Fibroblast of skin of left biceps (primary cell): ENCODE measurements at places on chromosomes 2 and 18.

DNA sequence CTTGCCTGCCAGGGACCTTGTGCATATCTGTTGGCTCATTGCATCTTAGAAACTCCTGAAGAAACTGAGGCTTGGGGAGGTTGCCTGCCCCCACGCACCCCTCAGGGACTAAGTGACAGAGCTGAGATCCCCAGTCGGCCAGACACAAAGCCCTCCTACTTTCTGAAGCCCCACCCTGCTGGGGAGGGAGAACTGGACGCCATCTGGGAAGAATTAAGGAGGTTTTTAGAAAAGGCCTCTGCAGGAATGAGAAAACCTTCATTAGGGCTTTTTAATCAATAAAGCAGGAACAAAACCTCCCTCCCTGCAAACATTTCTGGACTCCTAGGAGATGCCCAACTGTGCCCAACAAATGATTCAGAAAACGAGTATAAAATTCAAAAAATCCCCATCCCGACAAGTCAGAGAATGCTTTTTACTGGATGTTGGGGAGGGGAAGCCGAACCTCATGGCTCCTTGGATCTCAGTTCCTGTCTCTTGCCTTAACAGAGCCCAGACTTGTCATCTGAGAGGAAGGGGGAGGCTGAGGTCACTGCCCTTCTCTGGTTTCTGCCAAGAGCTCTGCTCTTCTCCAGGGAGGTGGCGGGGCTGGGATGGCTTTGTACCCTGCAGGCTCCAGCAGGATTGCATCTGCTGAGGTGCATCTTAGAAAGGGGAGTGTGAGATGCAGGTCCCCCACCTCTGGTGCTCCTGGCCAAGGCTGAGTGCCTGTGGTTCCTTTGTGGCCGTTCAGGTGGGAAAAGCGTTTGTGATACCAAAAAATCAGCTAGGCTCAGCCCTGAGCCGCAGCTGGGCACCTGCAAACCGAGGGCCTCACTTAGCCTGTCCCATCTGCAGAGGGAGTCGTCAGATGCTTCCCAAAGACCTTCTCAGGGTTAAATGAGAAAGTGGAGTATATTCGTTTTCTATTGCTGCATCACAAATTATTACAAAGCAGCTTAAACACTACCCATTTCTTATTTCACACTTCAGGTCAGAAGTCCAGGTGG lies 142.4 kb downstream of the ZFP36L2 start:
- DNase-seq = peak; percentile 58

GRCh38 chr2:18795906-18796305 lies 206.5 kb upstream of the NT5C1B start:
- DNase-seq = peak; percentile 29

DNA sequence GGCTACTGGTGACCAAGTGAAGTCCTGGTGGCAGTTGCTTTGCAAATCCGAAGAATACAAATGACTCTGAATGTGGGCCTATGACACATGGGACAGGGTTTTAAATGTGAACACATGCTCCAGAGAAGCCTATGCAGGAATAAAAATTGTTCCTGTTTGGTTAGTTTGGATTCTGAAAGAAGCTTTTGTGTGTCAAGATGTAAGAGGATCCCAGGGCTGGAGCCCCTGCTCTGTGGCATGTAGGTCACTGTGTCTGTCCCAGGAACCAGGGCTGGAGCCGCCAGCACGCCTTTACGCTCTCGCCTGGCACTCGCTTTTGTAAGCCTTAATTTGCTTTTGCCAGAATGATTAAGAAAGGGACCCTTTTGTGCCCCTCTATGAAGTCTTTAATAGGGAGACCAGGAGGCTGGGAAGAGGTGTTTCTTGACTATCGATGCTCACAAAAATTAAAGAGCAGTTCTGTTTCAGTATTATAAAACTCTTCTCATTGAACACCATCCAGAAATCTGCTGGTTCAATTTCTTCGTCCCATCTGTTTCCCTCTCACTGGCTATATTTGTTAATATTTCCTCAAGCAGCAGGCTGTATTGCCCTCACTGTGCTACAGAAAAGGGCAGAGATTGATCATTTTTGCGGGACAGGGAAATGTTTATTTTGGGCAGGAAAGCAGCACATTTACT lies 532.7 kb upstream of the POU3F3 start:
- no peak for DNase-seq

DNA sequence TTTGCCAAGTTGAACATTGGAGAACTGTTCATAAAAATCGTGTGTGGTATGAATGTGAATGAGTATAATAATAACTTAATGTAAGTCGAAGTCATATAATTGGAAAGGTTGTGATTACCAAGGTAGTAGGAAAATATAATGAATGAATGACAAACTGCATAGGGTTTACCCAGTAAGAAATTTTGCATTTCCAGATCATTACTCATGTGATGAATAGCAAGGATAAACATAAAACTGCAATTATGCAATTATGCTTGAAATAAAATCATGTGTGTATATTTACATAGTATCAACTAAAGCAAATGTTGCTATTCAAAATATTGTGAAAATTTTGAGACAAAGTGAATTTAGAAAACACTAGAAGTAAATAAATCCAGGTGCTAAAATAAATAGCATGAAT lies 1108.7 kb upstream of the TMEFF2 start:
- no peak for DNase-seq

- DNase-seq = peak; percentile 91
Observed at GRCh38 chr2:121480826-121481225, 49.9 kb upstream of the RNU4ATAC start.

- DNase-seq = no peak
Observed at GRCh38 chr2:142857256-142858164, 20.0 kb upstream of the KYNU start.

GRCh38 chr18:9404565-9405060 lies 70.0 kb downstream of the TWSG1 start:
- no peak for DNase-seq

- DNase-seq = no peak
Observed at GRCh38 chr18:1914489-1914888, 656.8 kb downstream of the METTL4 start.

- no peak for DNase-seq
Observed at GRCh38 chr2:178392215-178392614, 58.8 kb downstream of the PRKRA start.

GRCh38 chr2:64315291-64315960 lies 138.5 kb upstream of the LGALSL start:
- no peak for DNase-seq

DNA sequence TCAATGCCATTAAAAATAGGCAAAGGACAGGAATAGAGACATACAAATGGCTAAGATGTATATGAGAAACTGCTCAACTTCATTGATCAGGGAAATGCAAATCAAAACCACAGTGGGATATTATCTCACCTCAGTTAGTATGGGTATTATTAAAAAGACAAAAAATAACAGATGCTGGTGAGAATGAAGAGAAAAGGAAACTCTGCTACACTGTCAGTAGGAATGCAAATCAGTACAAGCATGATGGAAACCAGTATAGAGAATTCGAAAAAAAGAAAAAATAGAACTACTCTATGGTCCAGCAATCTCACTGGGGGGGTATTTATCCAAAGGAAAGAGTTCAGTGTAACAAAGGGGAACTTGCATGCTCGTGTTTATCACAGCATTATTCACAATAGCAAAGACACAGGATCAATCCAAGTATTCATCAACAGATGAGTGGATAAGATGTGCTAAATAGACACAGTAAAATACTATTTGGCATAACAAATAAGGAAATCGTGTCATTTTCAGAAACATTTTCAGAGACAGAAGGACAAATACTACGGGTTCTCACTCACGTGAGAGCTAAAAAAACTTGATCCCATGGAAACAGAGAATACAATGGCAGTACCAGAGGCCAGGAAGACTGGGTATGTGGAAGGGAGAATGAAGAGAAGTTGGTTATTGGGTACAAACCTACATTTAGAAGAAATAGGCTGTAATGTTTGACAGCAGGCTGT lies 60.6 kb downstream of the CCDC74A start:
- no peak for DNase-seq

DNA sequence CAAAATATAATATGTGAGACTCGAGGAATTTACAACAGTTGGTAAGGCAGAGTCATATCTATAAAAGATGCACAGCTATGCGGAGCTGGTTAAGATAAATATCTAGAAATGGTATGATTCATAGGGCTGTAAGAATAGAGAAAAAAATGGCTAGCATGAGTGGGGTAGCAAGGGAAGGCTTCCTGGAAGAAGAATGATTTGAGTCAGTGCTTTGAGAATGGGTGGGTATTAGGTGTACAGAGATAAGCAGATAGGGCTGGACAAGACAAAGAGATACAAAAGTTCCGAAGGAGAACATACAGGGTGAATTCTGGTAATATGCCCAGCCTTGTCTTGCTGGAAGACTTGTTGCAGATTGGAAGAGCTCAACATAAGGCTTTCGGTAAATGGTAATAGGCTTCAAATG lies 291.5 kb upstream of the CCDC68 start:
- DNase-seq = no peak

- no peak for DNase-seq
Observed at GRCh38 chr2:10014418-10015190, 28.7 kb upstream of the KLF11 start.
